ENCODE measurements at places on chromosomes 7 and 10.
A peak's percentile ranks its signal among the peaks of the same experiment; 100 is the strongest.

- DNase-seq: no peak
These were observed 9.3 kb downstream of the RBM33 start for GRCh38 chr7:155653803-155654202.

GRCh38 chr7:116955801-116956476 is 2.6 kb downstream of the ST7 start:
- no peak for DNase-seq

DNA sequence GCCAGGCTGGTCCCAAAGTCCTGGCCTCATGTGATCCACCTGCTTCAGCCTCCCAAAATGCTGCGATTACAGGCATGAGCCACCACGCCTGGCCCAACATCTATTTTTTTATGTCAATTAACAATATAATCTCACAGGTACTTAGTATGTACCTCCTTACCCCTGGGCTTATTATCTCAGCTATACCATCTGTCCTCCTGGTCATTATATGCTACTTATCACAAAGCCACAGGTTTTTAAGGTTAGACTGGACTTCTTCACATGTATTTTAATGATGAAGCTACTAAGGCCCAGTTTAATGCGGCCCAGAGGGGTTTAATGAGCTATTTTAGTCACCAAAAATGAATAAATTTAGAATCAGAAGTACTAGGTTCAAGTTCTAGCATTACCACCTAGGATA is 3.4 kb downstream of the NSUN6 start:
- no peak for DNase-seq

GRCh38 chr7:26584987-26585665 is 279.3 kb downstream of the SKAP2 start:
- no peak for DNase-seq

DNA sequence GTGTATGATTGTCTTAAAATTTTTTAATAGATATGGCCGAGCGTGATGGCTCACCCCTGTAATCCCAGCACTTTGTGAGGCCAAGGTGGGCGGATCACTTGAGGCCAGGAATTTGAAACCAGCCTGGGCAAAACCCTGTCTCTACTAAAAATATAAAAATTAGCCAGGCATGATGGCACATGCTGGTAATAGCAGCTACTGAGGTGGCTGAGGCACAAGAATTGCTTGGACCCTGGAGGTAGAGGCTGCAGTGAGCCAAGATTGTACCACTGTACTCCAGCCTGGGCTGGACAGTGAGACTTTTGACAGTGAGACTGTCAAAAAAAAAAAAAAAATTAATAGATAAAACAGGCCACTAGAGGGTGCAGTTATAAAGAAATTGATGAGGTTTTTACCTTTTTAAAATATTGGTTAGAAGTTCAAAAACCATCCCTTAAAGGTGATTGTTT is 20.5 kb downstream of the NOM1 start:
- peak; percentile 42 for DNase-seq

GRCh38 chr10:132058111-132058745 is 7.5 kb upstream of the JAKMIP3 start:
- DNase-seq: no peak

GRCh38 chr7:134865001-134865845 is 85.8 kb downstream of the CALD1 start:
- no peak for DNase-seq

DNA sequence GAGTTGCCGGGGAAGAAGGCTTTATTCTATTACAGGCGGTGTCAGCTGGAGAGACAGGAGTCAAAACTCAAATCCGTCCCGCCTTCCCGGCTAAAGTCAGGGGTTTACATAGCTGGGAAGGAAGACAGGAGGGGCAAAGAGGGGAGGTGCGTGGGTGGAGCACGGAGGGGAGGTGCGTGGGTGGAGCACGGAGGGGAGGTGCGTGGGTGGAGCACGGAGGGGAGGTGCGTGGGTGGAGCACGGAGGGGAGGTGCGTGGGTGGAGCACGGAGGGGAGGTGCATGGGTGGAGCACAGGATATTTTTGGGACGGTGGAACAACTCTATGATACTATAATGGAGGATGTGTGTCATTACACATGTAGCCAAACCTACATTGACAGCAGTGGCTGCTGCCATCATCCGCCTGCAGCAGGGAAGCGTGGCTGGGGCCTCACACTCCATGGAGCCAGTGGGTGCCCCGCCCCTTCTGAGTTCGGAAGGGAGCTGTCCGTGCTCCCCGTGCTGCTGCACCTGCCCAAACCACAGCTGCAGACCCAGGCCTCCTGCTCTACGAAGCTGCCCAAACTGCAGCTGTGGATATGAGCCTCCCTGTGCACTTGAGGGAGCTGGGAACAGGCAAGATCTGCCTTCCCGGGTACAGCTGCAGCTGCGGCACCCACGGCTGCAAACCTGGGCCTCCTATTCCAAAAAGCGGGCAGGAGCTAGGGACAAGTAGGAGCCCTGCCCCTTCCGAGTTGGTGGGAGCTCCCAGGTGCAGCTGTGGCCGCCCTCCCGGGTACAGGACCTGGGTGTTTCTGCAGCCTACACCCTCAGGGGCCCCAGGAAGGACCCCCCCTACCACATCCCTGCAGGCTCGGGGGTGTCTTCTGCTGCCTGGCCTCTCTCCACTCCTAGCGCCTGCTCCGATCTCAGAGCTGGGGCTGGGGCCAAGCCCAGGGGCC is 119.4 kb downstream of the DYNC2I1 start:
- DNase-seq: peak; percentile 69

DNA sequence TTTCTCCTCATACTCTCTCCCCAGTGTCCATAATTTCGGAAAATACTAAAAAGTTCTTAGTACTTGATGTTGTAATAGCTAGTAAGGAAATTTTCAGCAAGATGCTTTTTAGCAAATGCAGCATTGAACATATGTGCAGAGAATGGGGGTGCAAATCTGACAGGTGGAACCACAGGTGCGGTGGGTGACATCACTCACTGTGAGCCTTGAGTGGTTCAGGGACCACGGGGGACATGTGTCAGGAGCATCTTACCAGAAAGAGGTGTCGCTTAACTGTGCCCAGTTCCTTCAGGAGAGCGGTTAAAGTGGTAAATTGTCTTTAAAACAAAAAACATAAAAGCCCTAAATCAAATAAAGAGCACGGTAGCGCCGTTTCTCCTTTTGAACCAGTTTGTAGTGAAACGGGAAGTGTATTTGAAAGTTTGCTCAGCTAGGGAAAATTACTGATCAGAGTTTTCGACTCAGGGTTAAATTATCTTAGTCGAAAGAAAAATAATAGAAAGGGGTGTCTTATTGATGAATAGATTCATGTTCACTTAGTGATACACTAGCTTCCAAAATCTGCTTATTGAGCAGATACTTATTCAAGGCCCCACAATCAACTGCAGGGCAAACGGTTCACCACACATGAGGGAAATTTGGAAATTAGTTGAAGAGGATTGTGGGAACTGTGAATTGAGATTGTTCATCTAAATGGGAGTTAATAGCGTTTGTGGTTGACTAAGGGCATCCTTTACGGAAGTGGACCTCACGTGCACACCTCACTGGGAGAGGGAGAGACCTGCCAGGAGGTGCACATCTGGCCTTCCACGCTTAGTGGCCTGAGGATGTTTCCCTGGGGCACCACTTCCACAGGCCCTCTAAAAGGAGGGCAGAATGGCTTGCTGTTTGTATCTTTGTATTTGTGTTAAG is 12.7 kb downstream of the CUL1 start:
- DNase-seq: no peak

DNA sequence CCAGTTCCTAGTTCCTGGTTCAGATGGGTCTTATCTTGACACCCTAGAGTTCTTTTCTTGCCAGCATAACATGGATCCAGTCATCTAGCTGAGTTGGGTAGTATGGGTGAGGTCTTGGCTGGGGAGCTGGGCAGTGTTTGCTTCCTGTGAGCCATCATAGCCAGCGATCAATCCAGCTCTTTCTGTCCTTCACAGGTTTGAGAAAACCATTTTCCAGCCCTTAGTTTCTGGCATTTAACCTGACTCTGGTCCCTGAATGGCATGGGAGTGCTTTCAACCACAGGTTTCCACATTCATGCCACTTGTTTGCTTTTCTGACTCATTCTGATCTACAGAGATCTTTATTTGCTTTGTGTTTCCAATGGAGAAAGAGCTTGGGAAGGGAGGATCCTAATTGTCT is 8.6 kb downstream of the SLC13A1 start:
- DNase-seq: no peak

DNA sequence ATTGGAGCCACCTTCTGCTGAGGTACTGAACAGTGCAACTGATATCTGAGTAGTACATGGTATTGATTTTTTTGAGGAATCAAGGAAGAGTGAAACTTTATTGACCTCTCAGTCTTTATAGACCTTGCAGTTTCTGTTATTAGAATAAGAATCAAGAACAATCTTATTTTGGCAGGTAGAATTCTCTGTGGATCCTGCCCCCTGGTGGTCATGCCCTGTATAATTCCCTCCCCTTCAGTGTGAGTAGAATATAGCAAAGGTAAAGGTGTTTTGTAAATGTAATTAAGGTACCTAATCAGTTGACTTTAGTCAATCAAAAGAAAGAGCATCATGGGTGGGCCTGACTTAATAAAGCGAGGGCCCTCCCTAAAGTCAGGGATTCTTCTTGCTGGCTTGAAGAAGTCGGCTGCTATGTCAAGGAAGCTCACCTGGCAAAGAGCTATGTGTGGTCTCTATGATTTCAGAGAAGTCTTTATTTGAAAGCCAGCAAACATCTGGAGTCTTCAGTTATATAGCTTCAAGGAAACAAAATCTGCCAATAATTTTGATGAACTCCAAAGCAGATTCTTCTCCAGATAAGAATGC is 142.8 kb downstream of the LSM5 start:
- no peak for DNase-seq

DNA sequence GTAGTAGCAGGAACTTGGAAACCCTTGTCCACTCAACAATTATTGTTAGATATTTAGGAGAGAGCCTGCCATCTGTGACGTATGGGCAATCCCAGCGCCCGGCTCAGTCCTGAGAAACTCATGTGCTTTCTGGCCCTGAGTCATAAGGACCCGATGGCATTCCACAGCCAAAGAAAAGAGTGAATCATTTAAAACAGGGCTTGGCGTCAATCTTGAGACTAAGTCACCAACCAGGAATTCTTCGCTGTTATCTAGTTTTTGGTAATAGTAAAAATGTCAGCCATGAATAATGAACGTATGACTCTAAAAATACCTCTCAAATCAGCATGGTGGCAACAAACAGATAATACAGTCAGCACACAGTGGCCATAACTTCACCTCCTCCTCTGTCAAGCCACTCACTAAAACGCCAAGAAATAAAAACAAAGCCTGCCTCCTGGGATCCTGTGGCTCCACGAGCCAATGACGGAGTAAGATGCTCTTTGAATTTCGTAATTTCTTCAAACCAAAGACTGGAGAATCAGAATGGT is 140.8 kb downstream of the ADAM12 start:
- DNase-seq: no peak

- DNase-seq: no peak
These were observed 630.6 kb upstream of the PHF14 start for GRCh38 chr7:10343108-10343507.

DNA sequence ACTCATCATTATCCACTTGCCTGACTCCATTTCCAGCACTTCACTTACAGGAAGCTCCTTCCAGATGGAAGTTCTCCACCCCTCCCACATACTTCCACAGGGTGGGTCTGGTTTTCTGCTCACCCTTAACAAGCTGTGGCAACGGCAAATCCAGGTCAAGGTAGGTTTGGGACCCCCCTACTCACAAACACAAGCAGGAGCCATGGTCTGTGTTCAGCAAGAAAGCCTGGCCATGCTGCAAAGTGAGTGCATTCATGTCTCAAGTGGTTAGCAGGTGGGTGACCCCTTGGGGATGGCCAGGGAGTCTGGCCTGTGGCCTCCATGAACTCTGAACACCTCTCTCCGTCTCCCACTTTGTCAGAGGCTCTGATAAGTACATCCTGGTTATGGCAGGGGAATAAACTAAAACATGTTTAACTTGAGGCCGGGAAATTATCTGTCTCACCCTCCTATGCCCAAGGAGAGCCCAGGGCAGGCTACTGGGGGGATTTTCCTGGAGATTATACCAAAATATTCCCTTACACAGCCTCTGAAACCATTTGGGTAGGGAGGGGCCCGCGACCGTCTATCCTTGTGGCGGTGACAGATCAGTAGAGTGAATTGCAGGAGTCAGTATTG is 844 bp downstream of the XPNPEP1 start:
- no peak for DNase-seq

DNA sequence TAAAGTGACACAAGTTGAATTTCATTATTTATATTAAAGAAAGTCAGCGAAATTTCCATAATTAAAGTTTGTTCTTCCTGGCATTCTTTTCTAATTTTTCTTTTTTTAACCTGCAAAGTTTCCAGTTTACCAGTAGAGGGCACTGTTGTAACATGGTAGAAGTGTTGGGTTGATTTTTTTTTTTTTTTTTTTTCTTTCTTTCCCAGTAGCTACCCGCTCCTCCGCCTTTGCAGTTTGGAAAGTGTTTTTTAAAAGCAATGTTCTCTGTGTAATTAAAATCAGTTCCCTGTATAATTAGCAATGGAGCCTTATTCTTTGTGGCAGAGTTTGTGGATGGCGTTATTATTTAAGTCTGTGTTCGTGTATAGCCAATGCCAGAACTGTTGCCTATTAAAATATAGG is 53.7 kb downstream of the TAF3 start:
- no peak for DNase-seq

DNA sequence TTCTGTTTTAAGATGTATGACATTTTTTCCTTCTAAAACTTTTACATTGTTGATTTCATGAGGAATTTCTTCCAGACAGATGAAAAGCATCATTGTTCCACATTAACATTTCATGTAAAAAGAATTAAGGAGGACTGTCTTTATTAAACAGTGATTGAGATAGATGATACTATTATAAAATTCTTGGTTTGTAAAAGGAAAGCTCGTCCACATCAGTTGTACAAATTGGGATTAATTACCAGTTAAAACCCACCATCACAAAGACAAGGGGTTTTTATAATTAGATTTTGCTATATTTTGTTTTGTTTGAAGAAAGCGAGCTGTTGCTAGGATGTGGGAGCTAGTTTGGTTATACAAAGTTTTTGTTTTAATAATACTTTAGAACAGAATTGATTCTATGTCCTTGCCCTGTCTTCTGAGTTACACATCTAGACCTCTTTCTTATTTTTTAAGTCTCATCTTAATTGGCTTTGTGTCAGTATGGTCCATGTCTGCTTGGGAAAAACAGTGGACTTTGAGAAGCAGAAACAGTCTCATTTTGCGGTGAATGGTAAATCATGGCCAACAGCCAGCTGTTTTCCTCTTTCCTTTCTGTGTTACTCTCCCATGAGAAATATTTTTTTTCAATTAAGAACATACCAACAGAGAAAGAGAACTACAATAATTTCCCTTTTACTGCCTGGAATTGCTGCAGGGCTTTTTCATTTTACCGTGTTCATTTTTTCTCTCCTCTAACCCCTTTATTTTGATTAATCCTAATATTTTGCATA is 3.2 kb downstream of the TES start:
- no peak for DNase-seq

DNA sequence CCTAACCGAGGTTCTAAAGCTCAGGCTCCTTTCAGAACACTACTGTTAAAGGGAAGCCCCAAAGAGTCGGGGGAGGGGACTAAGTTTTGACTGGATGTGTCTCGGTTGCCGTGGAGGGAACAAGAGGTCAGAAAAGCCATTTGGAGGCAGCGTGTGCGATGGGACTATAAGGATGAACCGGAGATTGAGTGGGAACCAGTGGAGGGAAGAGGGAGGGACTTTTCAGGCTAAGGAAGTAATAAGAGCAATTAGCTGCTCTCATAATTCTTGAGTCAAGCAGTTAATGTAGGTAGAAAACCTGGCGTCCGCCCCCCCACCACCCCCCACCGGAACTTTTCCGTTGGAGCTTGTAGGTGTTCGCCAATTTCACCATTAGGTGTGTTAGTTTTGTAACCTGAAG is 491 bp upstream of the AKAP9 start:
- DNase-seq: no peak

Measured in activated CD8-positive, alpha-beta memory T cell treated with anti-CD3 and anti-CD28 coated beads for 24 hours (primary cell).